T-helper 1 cell (primary cell): ENCODE measurements at places on chromosomes 5 and 9.

- no peak for DNase-seq
These were observed 1330.4 kb upstream of the WWC1 start for GRCh38 chr5:166961028-166961427.

DNA sequence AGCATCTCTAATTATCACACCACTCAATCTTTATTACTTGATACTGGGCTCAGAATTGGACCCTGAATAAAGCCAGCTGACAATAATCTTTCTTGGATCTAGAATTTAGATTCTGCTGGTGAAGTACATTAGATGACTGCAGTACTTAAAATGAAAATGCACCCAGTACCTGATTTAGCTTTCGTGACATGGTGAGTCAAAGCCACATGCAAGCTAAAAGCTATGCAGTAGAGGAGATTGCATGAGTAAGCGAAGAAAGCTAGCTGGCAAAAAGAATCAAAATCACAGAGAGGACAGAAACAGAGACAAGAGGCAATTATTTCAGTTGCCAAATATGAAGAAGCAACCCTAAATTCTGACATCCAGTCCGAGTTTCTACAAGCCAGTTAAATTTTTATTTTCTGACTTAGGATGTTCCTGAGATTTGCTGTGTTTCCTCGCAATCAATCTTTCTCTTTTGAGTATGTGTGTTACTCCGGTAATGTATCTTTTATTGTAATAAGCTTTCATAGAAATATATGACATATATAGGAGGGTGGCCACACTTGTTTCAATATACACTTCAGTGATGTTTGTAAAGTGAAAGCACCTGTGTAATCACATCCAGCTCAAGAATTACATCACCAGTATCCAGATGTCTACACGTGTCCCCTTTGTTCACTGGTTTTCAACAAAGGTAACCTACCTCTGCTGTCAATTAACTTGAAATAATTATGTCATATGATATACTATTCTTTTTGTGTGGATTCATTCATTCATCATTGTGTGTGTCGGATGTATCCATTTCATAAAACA, 101.7 kb downstream of the CDH18 start:
- DNase-seq, result no peak

DNA sequence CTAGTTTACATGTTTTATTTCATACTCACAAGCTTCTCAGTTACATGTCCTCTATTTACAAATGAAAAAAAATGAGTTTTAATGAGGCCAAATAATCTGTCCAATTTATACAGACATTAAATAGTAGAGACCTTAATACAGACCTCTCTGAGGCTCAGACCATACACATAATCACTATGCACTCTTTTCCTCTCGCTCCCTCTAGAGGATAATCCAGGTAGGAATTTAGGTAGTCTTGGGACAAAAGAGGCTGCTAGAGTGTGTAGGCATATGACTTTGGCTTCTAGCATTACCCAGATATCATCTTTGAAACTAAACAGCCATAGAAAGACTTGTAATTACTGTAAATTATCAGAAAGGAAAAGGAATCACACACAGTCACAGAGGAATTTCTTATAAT, 444.7 kb downstream of the HINT1 start:
- no peak for DNase-seq

GRCh38 chr5:64632251-64632650, 58.1 kb upstream of the SHISAL2B start:
- no peak for DNase-seq

GRCh38 chr5:86760661-86761060, 142.9 kb downstream of the COX7C start:
- DNase-seq, result no peak

GRCh38 chr9:7318920-7319319, 480.7 kb downstream of the DMAC1 start:
- DNase-seq, result no peak

GRCh38 chr5:107607196-107607595, 63.5 kb downstream of the EFNA5 start:
- no peak for DNase-seq

DNA sequence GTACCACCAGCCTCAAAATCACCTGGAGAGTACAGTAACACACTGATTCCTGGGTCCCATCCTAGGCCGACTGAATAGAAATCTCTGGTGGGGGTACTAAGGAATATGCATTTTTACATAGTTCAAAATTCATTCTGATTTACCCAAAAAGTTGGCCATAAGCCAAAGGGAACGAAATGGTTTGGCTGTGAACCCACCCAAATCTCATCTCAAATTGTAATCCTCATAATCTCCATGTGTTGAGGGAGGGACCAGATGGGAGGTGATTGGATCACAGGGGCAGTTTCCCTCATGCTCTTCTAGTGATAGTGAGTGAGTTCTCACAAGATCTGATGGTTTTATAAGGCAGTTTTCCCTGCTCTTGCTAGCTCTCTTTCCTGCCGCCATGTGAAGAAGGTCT, 31.1 kb downstream of the MEGF9 start:
- no peak for DNase-seq

DNA sequence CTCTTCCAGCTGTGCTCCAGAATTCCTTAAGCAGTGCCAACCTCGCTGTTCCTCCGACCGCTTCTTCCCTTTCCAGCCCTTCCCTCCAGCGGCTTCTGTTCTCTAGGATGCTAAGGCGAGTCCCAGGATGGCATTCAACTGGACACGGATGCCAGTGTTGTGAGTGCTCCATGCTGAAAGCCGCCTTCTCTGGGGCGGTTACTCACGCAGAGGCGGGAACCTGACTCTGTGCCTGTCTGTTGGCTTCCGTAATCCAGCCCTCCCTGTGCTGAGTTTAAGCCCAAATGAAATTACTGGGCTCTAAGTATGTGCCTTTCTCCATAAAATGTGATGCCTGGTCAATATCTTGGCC, 20.2 kb downstream of the COL5A1 start:
- DNase-seq, result no peak

GRCh38 chr9:134061019-134061687, 6.7 kb downstream of the BRD3 start:
- no peak for DNase-seq

DNA sequence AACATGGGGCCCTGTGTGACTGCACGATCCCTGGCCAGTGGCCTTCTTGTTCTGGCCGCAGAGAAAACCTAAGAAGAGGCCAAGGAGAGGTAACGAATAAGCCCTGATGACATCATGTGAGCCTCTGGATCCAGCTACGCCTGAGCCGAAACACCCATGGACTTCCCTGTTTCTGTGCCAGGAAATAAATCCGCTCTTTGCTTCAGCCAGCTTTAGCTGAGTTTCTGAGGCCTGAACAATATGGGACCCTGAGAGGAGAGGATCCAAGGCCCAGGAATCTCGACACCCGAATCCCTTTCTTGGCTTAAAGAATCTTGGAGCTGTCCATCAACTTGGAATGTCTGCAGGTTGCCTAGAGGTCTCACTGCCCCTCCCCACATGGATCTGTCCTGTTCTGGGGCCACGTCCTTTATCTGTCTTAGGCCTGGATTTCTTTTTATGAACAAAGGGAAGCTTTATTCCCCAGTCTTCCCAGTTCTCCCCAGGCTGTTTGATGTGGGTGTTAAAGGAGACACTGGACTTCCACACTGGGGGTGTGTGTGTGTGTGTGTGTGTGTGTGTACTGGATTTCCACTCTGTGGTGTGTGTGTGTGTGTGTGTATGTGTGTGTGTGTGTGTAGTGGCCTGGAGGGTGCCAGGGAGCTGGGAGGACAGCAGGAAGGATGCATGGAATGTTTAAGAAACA, 13.7 kb downstream of the IER5L start:
- no peak for DNase-seq

- DNase-seq, result no peak
These were observed 40.4 kb downstream of the LIX1 start for GRCh38 chr5:97102010-97102470.

GRCh38 chr5:11928909-11929308, 24.7 kb upstream of the CTNND2 start:
- no peak for DNase-seq

DNA sequence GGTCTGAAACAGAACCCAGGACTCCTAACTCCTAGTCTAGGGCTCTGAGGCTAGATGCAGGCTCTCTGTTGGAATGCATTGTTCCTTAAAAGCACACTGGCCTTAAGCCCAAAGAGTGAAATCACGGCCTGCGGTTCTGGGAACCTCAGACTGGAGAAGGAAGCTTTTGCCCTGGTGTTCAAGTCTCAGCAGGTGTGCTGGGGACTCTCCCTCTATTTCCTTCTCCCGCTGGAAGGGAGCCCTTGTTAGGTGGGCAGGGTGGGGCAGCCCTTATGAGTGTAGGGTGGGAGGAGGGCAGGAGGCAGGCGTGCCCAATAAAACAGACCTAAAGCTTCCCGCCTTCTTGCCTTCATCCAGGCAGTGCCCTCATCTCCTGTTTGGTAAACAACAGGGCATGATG, 1.8 kb upstream of the PPARGC1B start:
- DNase-seq, result no peak

GRCh38 chr5:133698646-133699526, 86.5 kb upstream of the FSTL4 start:
- no peak for DNase-seq
